ENCODE measurements at places on chromosomes 13 and 19.

- no peak for DNase-seq
These were observed 469.8 kb downstream of the DCT start for GRCh38 chr13:94009701-94010100.

DNA sequence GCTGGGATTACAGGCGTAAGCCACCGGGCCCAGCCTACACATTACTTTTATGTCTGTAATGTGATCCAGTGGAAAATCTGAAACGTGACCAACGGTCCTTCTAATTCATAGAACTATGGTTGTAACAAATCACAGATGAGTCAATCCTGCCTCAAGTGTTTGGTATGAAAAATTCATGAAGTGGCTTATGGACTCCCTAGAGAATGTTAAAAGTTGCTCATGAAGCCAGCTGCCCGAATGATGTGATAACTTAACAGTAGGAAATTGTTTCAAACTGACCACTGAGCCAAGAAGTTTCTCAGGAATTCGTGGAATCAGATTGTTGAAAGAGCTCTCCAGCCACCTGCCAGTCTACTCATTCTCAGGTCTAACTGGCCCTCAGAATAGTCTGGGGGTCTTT lies 59.4 kb upstream of the FARP1 start:
- DNase-seq = no peak

DNA sequence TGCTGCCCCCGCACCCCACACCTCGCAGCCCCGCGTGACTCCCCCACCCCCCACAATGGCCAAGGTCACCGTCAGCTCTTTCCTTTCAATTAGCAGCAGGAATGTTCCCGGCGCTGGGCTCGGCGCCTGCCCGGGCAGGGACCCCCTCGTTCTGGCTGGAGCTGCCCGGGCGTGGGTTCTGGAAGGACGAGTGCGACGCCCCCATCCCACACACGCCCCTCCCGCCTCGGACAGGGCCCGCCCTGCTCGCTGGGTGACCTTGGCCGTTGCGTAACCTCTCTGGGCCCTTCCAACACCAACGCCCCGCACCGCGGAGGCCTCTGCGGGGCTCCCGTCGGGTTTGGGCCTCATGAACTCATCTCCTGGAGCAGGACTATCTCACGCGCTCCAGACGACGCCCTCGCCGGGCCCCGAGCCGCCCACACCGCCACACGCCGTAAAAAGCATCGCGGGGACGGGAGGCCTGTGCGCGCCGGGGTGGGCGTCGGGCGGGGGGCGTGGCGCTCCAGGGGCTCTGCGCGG lies 10.3 kb downstream of the PALM start:
- DNase-seq = no peak

- DNase-seq = no peak
These were observed 21.2 kb downstream of the MISP start for GRCh38 chr19:772063-772462.

GRCh38 chr19:9523885-9524474 lies 14.5 kb downstream of the ZNF426 start:
- no peak for DNase-seq

GRCh38 chr19:57819475-57820148 lies 4.9 kb upstream of the ZNF552 start:
- DNase-seq = peak; percentile 91

DNA sequence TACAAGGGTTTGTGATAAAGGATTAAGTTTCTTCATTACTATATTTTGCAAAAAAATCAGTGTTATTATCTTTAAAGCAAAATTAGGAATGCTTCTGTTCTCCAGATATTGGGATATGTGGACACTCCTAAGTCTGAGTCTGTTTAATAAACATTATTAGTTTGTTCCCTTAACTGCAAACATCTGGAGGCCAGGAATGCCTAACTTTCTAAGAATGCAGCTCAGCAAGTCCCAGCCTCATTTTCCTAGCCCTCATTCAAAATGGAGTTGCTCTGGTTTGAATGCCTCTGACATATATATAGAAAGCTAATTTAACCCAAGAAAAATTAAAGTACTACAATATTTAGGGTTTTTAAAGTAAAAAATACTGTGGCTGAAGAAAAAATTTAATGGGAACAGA lies 33.6 kb upstream of the EDNRB start:
- no peak for DNase-seq

- no peak for DNase-seq
These were observed 18.4 kb downstream of the SBNO2 start for GRCh38 chr19:1155352-1156304.

DNA sequence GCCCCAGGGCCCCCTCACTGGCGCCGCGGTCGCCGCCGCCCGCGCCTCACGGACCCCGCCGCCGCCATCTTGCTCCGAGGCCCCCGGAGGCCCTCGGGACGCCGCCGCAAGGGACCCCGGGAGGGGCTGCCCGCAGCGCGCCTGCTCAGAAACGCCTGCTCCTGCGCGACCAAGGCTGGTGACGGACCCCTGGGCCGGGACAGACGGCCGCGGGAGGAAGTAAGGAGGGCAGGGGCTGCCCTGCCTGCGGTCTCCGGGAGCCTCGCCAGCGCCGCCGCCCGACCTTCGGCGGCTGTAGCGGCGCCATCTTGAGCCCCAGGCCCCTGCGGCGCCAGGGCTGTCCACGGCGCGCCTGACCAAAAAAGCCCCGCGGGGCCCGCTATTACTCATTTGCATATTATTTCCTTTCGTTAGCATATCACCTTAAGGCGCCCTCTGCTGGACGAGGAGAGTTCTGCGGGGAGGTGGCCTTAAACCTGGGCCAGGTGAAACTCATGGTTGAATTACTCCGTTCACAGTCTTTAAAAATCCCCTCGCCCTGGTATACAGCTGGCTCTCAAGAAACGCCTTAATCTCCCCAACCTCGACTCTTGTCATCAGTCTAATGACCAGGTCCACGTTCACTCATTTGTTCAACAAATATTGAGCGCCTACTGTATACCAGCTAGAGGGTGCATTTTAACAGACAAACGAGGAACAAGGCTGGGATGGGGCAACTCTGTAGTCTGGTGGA lies at the start of gene REXO1:
TSS of gene REXO1 (minus strand) at position 85 of the 733 bp plus-strand sequence. CDS start 125 bp downstream, outside the sequence.
- peak; percentile 96 for DNase-seq

DNA sequence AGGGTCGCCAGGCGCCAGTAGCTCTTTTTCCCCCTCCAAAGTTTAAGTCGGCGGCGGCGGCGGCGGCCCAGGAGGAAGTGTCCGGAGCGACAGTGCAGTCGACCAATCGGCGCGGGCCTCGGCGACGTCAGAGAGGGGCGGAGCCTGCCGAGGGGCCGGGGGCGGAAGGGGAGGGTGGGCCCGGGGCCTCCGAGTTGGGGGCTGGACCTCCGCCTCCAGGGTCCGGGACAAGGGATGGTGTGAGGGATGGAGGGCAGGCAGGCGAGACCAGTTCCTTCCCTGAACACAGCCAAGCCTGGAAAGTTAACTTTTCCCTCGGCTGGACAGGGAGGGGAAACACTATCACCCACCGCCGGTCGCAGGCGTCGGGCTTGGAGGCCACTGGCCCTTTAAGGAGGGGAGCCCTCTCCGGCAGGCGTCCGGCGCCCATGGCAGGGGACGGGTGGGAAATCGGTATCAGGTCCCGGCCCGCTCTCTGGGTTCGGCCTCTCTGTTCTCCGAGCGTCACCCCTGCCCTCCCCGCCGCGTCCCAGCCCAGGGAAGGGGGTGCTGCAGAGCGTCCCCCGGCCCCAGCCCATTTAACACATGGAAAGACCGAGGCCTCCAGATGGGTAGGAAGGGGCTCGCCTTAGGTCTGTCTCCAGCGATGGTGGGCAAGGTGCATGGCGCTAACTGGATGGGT lies at the start of gene PRKD2:
TSS of gene PRKD2 (minus strand) at position 81 of the 682 bp plus-strand sequence. CDS start 744 bp downstream, outside the sequence.
- DNase-seq = peak; percentile 90

- no peak for DNase-seq
These were observed 5.3 kb downstream of the SIX5 start for GRCh38 chr19:45763691-45764294.

GRCh38 chr19:15107061-15108010 lies at the start of gene SYDE1:
Gene SYDE1, plus strand, starts transcription at chr19:15107401. Its CDS starts 33 bp downstream, at chr19:15107434.
- no peak for DNase-seq
